ENCODE measurements at places on chromosomes 6 and 20. TPM values are rescaled to one million over a fixed set of nuclear protein-coding genes. Genes with fewer than 3 reads are reported as not detected.

DNA sequence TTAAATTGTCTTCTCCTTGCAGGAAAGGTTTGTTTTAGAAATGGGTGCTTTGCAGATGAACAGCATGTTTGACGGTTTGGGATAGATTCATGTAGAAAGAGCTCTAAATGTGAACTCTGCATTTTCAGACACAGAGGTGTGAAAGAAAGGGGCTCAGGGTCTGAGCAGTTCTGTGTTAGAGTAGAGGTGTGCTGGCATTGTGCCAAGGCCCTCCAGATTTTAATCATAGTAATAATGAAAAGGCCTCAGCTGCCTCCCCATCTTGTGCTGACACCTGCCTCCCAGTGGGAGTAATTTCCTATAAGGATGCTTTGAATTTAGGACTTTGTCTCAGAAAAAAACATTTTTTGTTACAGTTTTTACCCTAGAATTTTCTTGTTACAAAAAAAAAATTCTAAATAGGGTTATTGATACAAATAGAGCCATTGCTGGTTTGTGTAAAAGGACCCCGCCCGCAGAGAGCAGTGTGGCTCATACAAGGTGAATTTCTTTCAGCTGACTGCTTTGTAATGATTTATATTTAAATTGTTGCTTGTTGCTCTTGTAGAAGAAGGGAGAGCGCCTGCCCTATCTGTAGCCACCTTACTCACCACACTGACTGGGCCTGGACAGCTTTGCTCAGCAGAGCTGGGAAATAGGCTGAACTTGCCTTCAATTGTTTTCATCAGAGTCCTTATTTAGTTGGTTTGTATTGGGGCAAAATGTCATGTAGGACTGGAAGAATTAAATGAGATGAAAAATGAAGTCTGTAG lies 294.5 kb downstream of the ZFAND3 start:
- H3K27ac ChIP-seq = no peak overlapping the region
- DNase-seq = no peak
- no peaks in the 10 kb centered on the region for H3K27me3 ChIP-seq
- peaks cover 5% of the 10 kb centered on the region for H3K4me1 ChIP-seq
- H3K36me3 ChIP-seq = peaks cover 7% of the 10 kb centered on the region
- no peak overlapping the region for H3K4me3 ChIP-seq

- peak overlapping the region; percentile 66 for H3K4me3 ChIP-seq
- peaks cover 16% of the 10 kb centered on the region for H3K4me1 ChIP-seq
- peak overlapping the region; percentile 94 for H3K27ac ChIP-seq
- H3K27me3 ChIP-seq = no peaks in the 10 kb centered on the region
- DNase-seq = no peak
- H3K36me3 ChIP-seq = no peaks in the 10 kb centered on the region
Measured at GRCh38 chr6:26271668-26272024, 93.4 kb upstream of the BTN3A2 start.

GRCh38 chr6:122610690-122611455 lies 668 bp downstream of the PKIB start:
- no peaks in the 10 kb centered on the region for H3K27me3 ChIP-seq
- DNase-seq = peak; percentile 51
- no peaks in the 10 kb centered on the region for H3K4me1 ChIP-seq

DNA sequence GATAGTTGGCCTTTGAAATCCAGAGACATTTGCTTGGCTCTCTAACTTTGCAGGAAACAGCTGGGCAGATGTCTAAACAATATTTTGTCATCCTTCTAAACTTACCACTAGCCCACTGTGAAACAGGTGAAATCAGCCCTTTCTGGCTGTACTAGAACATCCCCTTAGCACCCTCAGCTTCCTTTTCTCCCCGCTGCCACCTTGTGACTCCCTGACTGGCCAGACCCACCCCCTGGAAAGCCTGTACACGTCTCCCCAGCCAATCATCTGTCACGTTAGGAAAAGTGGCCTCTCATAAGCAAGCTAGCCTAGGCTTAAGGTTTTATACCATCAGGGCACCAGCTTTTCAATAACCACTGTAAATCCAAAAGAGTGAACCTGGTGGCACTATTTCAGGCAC lies 88.6 kb upstream of the E2F3 start:
- no peaks in the 10 kb centered on the region for H3K36me3 ChIP-seq
- no peak overlapping the region for H3K4me3 ChIP-seq
- H3K4me1 ChIP-seq = peaks cover 3% of the 10 kb centered on the region
- no peak for DNase-seq
- no peak overlapping the region for H3K27ac ChIP-seq

DNA sequence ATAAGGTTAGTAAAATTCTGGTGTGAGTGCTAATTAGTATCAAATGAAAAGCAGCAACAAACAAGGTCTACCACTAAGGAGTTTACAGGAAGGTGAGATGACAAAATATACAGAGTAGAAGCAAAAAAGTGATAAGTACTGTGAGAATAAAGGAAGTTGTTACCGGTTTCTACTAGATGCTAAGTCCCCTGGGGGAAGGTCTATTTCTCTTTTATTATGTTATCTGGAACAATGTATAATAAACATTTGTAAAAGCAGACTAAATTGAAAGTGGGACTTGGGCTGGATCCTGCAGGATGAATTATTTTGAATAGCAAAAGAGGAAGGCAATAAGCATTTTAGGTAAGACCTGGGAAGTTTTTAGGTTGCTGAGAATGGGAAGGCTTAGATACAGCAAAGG lies 158.7 kb upstream of the SLC22A16 start:
- H3K4me3 ChIP-seq = no peak overlapping the region
- no peaks in the 10 kb centered on the region for H3K4me1 ChIP-seq
- H3K36me3 ChIP-seq = no peaks in the 10 kb centered on the region
- no peak for DNase-seq
- H3K27ac ChIP-seq = no peak overlapping the region

- no peaks in the 10 kb centered on the region for H3K4me1 ChIP-seq
- peak; percentile 16 for DNase-seq
- H3K27me3 ChIP-seq = peaks cover 62% of the 10 kb centered on the region
- H3K27ac ChIP-seq = no peak overlapping the region
- H3K4me3 ChIP-seq = peak overlapping the region; percentile 23
Measured at GRCh38 chr20:2558581-2559278, 22.4 kb downstream of the TMC2 start.

GRCh38 chr6:158154816-158155215 lies 13.2 kb downstream of the SERAC1 start:
- no peaks in the 10 kb centered on the region for H3K4me1 ChIP-seq
- no peak for DNase-seq
- no peak overlapping the region for H3K27ac ChIP-seq
- H3K36me3 ChIP-seq = no peaks in the 10 kb centered on the region
- H3K27me3 ChIP-seq = no peaks in the 10 kb centered on the region
- no peak overlapping the region for H3K4me3 ChIP-seq

- H3K4me3 ChIP-seq = no peak overlapping the region
- H3K4me1 ChIP-seq = no peaks in the 10 kb centered on the region
- no peak overlapping the region for H3K27ac ChIP-seq
- H3K36me3 ChIP-seq = no peaks in the 10 kb centered on the region
- no peaks in the 10 kb centered on the region for H3K27me3 ChIP-seq
- no peak for DNase-seq
Measured at GRCh38 chr6:2038092-2038491, 207.3 kb downstream of the GMDS start.

DNA sequence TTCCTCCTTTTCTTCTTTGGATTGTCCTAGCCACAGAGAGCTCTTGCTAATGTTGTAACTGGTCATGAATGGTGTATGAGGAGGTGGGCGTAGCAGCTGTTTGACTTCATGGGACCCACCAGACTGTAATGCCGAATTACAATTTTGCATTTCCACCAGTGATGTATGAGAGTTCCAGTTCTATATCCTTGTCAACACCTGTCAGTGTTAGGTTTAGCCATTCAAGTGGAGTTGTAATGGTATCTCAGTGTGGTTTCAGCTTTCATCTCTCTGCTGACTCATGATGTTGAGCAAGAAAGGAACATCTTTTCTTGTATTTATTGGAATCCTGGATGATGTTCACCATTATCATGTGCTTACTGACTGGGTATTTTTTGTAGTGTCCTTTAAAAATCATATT lies 5.1 kb downstream of the IGF2R start:
- H3K4me3 ChIP-seq = no peak overlapping the region
- no peak overlapping the region for H3K27ac ChIP-seq

- no peaks in the 10 kb centered on the region for H3K36me3 ChIP-seq
- no peaks in the 10 kb centered on the region for H3K27me3 ChIP-seq
- DNase-seq = no peak
- no peak overlapping the region for H3K4me3 ChIP-seq
- no peak overlapping the region for H3K27ac ChIP-seq
- no peaks in the 10 kb centered on the region for H3K4me1 ChIP-seq
Measured at GRCh38 chr6:158668707-158669103, 18.9 kb downstream of the SYTL3 start.

GRCh38 chr20:840858-841567 lies 7.5 kb downstream of the FAM110A start:
- no peaks in the 10 kb centered on the region for H3K27me3 ChIP-seq
- peaks cover 18% of the 10 kb centered on the region for H3K4me1 ChIP-seq
- H3K27ac ChIP-seq = no peak overlapping the region
- peak overlapping the region; percentile 10 for H3K4me3 ChIP-seq
- H3K36me3 ChIP-seq = no peaks in the 10 kb centered on the region

DNA sequence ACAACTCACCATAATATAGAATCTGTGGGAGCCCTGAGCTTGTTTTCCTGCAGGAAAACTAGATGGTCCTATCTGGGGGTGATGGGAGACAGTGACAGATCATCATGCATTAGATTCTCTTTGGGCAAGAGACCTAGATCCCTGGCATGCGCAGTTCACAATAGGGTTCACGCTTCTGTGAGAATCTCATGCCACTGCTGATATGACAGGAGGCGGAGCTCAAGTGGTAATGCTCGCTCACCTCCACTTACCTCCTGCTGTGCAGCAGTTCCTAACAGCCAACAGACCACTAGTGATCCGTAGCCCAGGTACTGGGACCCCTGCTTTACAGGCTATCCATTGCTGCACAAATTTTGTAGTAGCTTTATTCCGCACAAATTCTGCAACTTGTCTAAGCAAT lies 84.5 kb downstream of the HIVEP2 start:
- no peaks in the 10 kb centered on the region for H3K27me3 ChIP-seq
- H3K36me3 ChIP-seq = no peaks in the 10 kb centered on the region
- no peak overlapping the region for H3K27ac ChIP-seq
- no peaks in the 10 kb centered on the region for H3K4me1 ChIP-seq

GRCh38 chr6:89022798-89023197 lies 57.8 kb upstream of the PNRC1 start:
- no peak for DNase-seq
- peaks cover 7% of the 10 kb centered on the region for H3K4me1 ChIP-seq
- H3K4me3 ChIP-seq = no peak overlapping the region
- H3K27ac ChIP-seq = no peak overlapping the region
- no peaks in the 10 kb centered on the region for H3K27me3 ChIP-seq
- no peaks in the 10 kb centered on the region for H3K36me3 ChIP-seq

DNA sequence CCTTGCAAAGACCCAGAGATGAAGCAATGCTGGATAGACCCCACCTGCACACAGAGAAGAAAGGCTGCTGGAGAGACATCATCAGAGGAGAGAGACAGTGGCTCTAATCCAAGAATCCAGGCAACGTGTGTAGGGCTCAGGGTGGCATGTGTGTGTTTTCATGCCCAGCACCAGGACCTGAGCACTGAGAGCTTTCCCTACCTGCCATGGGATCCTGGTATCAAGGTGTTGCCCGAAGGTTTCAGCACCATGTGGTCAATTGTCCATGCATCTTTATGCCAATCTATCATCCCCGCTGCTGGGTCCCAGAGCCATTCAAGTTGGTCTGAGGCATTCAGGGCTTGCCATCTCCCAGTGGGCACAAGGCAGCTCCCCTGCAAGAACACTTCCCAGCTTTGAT lies 7.5 kb upstream of the CD93 start:
- DNase-seq = no peak
- H3K27me3 ChIP-seq = peaks cover 53% of the 10 kb centered on the region
- H3K4me3 ChIP-seq = no peak overlapping the region
- H3K36me3 ChIP-seq = no peaks in the 10 kb centered on the region
- H3K4me1 ChIP-seq = no peaks in the 10 kb centered on the region

DNA sequence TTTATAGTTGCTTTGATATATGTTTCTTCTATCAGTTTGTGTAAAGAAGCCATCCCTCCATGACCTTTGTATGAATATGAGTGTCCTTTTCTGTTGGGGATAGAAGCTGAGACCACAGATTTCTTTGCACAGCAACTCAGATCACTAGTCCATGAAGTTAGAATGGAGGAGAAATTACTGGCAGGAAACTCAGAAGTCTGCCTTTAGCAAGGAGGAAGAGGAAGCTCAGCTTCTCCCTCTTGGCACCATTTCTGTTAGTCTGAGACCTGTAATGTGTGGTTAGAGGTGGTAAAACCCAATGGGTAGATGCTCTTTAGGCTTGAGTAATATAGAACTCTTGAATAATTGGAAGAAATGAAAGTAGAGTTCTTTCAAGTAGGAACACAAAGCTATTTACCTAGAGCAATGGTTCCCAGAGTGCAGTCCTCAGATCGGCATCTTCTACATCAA lies 995.3 kb upstream of the FLRT3 start:
- no peak overlapping the region for H3K27ac ChIP-seq
- H3K27me3 ChIP-seq = no peaks in the 10 kb centered on the region
- H3K4me1 ChIP-seq = no peaks in the 10 kb centered on the region

GRCh38 chr6:108120311-108120710 lies 45.5 kb upstream of the NR2E1 start:
- no peak overlapping the region for H3K27ac ChIP-seq
- peaks cover 13% of the 10 kb centered on the region for H3K4me1 ChIP-seq

GRCh38 chr6:87396595-87397392 lies 11.0 kb upstream of the CFAP206 start:
- H3K36me3 ChIP-seq = no peaks in the 10 kb centered on the region
- H3K4me1 ChIP-seq = no peaks in the 10 kb centered on the region
- H3K4me3 ChIP-seq = no peak overlapping the region
- H3K27me3 ChIP-seq = peaks cover 15% of the 10 kb centered on the region
- DNase-seq = no peak

DNA sequence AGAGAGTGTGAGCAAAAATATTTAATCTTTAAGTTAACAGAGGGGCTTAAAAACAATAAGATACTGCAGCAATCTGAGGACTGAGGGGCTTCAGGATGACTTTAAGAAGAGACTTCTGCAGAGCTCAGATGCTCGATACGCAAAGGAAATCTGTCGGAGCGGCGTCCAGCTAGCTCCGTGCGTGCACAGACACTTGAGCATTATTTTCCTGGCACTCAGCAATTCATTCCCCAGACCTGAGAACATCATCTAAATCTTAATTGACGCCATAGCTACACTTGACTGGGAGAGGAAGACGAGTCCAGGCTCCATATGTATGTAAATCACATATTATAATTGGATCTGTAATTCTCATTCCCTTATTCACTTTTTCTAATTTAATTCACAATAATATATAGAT lies 228.2 kb downstream of the SOD2 start:
- H3K4me3 ChIP-seq = no peak overlapping the region
- H3K27me3 ChIP-seq = no peaks in the 10 kb centered on the region
- H3K36me3 ChIP-seq = no peaks in the 10 kb centered on the region
- no peak for DNase-seq
- no peak overlapping the region for H3K27ac ChIP-seq

The RUNX2 gene
- total RNA-seq = 4.9 TPM

The ABHD16B gene
- total RNA-seq = not detected

The SASH1 gene
- 19.2 TPM for total RNA-seq

The BPI gene
- total RNA-seq = not detected

The ADGRG6 gene
- 0.49 TPM for total RNA-seq

The HSPA1L gene
- 1.1 TPM for total RNA-seq

The SEL1L2 gene
- not detected for total RNA-seq

The EPHA7 gene
- 10.7 TPM for total RNA-seq

All from A673 (cell line).